GM12891 (cell line): ENCODE measurements at places on chromosomes 16 and 17.
A peak's percentile ranks its signal among the peaks of the same experiment; 100 is the strongest.

DNA sequence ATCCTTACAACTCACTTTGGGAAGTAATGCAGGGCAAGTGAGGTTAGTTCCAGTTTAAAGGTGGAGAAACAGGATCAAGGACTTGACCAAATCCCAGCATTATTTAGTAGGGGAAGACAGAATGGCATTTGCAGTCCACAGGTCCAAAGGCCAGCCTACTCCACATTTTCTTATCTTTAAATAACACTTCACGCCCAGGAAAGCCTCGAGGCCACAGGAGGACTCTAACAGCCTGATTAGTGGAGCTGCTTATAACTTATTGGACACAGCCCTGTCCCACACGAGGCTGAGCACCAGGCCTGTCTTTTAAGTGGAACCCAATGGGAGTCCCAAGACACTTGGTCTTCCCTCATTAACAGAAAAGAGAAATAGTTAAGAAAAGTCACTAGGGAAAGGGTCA, 12.1 kb upstream of the HYDIN start:
- no peak for DNase-seq

DNA sequence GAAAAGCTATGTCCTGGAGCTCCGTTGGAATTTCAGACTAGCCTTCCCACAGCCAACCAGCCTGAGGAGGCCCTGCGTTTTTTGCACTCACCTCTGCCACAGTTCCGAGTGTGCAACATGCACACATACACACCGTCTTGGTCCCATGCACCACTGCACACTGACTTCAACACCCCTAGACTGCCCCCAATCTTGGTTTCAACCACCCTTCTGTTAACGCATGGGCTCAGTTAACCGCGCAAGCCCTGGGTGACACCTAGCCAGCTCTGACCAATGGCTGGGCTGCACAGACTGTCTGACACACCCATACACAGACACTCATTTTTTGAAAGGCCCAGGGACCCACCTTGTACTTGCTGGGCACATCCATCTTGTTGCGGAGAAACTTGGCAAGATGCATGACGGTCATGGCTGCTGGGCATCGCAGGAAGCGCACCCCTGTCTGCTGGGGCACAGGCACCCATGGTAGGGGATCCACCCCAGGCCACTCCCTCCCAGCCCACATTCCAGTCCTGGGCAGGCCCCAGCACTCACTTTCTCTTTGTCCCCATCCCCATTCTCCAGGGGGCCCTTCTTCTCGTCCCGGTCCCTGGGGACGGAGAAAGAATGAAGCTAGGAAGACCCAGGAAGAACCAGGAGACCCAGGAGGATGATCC, 8.0 kb downstream of the CISD3 start:
- peak; percentile 77 for DNase-seq

DNA sequence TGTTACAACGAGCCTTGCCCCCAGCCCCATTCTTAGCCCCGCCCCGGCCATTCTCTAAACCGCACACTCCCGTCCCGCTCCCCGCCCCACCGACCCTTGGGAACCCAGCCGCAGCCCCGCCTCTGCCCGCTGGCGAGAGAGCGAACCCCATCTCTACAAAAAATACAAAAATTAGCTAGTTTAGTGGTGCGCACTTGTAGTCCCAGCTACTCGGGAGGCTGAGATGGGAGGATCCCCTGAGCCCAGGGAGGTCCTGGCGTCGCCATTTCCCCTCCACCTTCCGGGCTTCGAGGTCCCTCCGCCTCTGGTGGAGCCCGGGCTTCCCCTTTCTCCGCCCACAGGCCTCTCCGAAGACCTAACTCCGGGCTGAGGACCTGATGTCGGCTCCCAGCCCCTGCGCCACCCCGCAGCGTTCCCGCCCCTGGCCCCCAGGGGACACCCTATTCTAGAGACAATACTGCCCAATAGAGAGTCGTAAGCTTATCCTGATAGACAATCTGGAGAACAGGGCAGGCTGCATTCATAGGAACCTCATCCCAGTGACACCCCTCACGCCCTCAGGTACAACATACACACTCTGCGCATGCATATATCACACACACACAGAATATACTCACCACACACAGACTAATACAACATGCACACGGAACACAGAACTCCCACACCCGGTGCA, 480 bp upstream of the PROCA1 start:
- DNase-seq: peak; percentile 68

DNA sequence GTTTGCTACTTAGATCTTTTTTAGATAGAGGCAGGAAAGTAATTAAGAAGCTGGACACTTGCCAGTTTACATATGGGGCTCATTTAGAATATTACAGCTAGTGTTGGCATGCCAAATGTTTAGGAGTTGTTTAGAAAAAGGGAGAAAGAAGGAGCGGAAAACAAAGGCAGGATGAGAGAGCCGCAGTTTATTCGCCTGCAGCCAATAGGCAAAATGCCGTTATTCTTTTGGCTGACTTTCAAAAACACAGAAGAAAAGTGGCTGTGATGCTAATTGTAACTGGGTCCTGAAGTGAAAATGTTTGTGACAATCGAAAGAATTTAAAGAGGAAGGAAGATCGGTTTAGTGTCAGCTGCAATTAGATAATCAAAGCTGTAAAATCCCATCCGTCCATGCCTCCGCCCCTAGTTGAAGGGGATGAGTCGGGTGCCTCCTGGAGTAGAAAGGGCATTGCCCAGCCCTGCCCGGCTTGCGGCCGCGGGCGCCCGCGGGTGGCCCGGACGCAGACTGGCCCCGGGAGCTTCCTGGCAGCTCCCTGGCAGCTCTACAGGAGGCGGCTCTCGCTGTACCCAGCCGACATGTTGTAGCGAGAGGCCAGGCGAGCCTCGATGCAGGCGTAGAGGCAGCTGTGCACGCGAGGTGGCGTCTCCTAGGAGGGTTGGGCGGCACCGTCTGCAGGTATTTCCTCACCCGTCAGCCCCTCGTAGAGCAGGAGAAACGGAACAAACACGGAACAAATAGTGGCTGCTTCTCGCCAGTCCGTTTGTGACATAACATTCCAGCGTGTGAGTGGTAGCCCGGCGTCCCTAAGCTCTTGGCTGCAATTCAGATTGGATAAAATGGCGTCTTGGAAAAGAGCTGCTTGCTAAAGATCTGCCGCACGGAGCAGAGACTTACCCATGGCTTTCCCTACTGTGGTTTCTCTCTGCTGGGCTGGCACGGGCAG, 82.2 kb downstream of the TNRC6C start:
- DNase-seq: peak; percentile 39

DNA sequence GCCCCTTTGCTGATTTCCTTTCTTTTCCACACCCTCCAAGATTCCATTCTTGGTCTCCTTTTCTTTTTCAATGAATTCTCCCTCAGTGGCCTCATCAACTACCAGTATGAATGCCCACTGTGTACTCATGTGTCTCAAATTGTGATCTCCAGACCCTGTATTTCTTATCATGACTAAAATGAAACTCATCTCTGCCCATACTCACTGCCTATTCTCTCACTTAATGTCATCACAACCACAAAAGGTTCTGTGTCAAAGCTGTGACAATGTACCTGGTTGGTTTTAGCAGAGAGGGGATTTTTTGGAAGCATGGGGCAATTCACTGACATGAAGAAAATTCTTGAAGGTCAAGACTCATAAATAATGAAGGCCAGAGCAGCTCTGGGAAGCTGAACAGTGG, 11.5 kb upstream of the TBX4 start:
- no peak for DNase-seq

- peak; percentile 53 for DNase-seq
These were observed 2.9 kb upstream of the CACNG3 start for GRCh38 chr16:24253192-24253591.

DNA sequence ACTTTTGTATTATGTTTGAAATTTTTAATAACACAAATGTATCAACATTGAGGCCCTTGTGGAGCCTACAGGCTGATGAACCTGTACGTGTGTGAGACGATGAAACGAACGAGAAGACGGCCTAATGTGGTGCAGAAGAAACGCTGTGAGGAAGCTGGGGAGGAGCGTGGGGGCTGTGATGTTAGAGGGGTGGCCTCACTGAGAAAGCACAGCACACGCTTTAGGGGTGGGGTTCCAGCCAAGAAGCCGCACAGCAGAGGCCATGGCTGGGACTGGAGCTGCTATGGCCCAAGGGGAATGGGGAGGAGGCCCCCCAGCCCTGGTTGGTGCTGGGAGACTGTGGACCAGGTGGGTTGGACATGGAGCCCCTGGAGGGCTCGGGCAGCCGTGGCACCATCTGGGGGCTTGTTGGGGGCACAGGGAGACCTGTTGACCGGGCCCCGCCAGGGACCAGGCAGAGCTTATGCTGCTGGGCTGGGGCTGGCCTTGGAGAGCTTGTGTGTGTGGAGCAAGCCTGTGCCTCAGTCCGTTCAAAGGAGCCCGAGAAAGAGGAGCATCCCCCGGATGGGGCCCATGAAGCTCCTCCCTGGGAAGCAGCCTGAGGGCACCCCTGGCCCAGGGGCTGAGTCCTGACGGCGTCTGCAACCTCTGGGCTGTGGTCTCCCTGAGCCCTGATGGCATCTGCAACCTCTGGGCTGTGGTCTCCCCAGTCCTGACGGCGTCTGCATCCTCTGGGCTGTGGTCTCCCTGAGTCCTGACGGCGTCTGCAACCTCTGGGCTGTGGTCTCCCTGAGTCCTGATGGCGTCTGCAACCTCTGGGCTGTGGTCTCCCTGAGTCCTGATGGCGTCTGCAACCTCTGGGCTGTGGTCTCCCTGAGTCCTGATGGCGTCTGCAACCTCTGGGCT, 44.7 kb downstream of the METRNL start:
- DNase-seq: no peak
